ENCODE measurements at places on chromosomes 12 and 14.

DNA sequence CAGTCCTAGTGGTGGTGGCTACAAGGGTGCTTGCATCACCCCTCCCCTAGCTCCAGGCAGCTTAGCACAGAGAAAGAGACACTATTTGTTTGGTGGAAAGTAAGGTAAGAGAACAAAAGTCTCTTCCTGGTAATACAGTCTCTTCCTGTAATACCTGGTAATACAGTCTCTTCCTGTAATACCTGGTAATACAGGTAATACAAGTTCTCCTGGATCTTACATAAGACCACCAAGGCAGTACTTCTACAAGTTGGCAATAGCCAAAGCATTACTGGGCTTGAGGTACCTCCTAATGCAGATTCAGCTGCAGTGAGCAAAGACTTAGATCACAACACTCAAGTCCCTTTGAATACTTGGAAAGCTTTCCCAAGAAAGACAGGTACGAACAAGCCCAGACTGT is 77.0 kb downstream of the CATSPERB start:
- no peak for DNase-seq

DNA sequence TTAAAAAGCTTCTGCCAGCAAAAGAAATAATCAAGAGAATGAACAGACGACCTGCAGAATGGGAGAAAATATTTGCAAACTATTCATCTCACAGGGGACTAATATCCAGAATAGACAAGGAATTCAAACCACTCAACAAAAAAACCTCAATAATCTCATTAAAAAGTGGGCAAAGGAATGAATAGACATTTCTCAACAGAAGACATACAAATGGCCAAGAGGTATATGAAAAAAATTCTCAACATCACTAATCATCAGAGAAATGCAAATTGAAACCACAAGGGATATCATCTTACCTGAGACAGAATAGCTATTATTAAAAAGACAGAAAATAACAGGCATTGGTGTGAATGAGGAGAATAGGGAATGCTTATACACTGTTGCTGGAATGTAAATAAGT is 270.0 kb downstream of the DACT1 start:
- no peak for DNase-seq

DNA sequence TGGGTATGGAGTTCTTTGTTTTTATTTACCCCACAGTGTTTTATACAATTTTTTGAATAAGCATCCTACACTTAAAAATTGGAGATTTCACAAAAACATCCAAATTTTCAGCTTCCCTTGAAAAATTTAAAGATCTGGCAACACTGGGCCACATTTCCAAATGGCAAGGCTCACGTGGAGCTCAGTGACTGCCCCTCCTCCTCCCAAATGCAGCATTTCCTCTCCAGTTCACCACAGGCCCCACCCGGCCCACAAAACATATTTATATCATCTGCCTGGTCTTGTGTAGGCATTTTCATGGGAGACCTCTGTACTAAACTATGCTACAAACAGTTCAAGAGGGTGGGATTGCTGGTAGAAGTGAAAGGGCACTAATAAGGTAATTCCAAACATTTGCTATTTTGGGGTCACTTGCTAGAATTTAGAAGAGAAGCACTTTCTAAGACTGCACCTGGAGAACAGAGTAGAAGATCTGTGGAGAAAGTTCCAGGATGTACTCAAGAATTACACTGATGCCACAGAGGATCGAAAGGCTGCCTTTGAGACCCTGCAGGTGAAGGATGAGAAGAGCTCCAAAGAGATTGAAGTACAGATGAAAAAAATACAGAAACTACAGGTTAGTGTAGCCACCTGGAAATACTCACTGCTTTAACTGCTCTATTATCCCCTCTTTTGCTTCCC is 7.3 kb downstream of the FKBP11 start:
- peak; percentile 18 for DNase-seq

- DNase-seq = no peak
Measured at GRCh38 chr14:91254461-91254860, 10.0 kb upstream of the GPR68 start.

GRCh38 chr12:49323524-49324097 is 556 bp downstream of the TROAP start:
- no peak for DNase-seq

GRCh38 chr14:99393059-99393655 is 87.5 kb downstream of the SETD3 start:
- DNase-seq = peak; percentile 25

DNA sequence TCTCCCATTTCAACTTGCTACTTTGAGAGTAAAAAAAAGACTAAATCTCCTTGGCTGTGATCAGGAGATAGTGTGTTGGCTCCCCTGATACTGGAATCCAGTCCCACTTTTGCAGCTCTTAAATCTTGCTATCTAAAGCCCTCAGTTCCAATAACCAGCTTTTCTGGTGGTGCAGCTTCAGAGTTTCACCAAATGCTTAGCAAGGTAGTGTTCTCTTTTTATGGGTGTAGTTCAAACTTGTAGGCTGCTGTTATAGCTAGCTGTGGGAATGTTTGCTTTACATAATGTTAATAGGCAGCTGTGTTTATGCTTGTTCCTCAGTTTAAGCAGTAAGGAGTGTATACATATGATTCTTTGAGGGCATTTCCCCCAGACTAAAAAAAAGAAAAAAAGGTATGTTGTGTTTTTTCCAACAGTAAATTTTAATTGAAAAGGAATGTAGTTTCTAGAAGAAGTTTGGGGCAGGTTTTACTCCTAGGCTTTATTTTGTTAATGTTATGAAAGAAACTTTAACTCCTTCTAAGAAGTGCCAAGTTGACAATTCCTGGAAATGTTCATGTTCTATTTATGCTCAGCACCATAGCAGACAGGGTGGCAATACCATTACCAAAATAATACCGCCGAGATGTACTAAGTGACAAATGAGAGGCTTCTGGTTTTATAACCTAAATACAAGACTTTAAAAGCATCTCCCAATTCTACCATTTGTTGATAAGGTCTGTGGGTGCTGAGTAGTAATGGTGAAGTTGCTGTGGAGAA is 12.1 kb downstream of the CRADD start:
- DNase-seq = no peak

- no peak for DNase-seq
Measured at GRCh38 chr14:68510201-68511128, 282.4 kb downstream of the ZFP36L1 start.

GRCh38 chr12:11778713-11779685 is 129.5 kb downstream of the ETV6 start:
- DNase-seq = no peak

GRCh38 chr12:99810718-99811593 is 163.4 kb downstream of the GARIN6 start:
- DNase-seq = no peak

DNA sequence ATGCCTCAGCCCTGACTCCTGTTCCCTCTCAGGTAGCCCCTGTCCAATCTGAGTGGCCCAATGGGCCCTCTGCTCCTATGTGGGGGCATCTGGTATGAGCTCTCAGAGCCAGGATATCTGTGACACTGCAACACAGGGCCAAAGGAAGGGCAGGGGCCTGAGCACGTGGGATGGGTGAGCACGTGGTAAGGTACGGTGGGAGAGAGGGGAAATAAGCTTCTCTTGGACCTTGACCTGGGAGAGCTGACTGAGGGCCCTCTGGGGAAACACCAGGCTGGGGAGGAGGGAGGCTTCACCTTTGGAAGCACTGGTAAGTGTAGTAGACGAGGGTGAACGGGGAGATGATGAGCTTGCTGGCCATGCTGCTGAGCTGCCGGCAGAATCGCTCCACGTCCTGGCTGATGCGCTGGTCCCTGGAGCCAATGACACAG is 6.7 kb downstream of the ABCD4 start:
- DNase-seq = no peak

DNA sequence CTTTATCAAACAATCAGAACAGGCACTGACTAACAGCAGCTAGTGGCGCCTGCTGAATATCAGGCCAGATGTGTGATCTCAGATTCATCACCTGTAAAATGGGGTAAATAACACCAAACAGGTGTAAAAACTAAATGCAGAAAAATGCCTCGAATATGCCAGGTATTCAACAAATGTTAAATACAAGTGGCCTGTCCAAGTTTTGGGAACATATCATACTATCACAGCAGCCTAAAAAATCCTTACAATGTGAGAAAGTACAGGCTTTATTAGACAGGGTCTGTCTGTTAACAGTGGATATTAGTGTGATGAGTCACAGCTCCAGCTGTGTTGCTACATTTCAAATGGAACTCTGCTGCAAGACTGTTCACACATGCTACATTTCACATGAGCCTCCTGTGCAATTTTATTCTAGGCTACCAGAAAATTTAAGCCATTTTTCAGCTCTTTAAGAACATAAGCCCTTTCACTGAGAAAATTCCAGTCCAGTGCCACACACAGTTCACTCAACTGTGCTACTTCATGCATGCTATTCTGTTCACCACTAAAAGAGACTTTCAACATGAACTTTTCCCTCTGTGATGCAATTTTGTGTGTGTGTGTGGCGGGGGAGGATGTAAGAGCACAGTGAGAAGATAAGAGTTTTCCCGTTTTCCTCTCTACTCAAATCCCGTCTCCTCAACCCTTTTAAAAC is 56.7 kb downstream of the MSRB3 start:
- DNase-seq = no peak

- DNase-seq = no peak
Measured at GRCh38 chr14:49438256-49438770, 147.9 kb downstream of the RPS29 start.

GRCh38 chr14:39722547-39723273 is 290.5 kb upstream of the FBXO33 start:
- DNase-seq = no peak

- no peak for DNase-seq
Measured at GRCh38 chr12:81303935-81304334, 226.1 kb downstream of the ACSS3 start.

DNA sequence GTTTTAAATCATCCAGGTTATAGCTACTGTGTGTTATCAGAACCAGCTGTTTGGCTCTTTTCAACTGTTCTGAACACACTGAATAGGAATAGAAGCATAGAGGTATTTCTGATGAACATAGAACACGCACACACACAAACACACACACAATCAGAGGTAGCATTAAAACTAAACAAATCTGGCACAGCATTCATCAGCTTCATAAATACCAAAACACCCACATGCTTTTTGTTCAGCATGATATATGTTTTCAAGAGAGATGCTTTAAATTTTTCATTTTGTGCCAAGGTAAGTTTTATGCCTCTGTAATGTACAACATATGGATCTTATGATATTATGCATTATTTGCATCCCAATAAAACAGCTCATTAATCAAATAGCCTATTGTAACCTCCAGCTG is 208.6 kb downstream of the GALC start:
- no peak for DNase-seq

DNA sequence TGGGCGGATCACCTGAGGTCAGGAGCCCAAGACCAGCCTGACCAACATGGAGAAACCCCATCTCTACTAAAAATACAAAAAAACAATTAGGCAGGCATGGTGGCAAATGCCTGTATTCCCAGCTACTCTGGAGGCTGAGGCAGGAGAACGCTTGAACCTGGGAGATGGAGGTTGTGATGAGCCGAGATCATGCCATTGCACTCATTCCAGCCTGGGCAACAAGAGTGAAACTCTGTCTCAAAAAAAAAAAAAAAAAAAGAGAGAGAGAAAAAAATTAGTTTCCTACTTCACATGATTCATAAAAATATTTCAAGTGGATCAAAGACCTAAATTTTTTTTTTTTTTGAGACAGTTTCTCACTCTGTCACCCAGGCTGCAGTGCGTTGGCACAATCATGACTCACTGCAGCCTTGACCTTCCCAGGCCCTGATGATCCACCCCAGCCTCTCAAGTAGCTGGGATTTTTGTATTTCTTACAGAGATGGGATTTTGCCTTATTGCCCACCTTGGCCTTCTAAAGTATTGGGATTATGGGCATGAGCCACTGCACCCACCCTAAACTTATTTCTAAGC is 24.9 kb downstream of the FCF1 start:
- DNase-seq = no peak

DNA sequence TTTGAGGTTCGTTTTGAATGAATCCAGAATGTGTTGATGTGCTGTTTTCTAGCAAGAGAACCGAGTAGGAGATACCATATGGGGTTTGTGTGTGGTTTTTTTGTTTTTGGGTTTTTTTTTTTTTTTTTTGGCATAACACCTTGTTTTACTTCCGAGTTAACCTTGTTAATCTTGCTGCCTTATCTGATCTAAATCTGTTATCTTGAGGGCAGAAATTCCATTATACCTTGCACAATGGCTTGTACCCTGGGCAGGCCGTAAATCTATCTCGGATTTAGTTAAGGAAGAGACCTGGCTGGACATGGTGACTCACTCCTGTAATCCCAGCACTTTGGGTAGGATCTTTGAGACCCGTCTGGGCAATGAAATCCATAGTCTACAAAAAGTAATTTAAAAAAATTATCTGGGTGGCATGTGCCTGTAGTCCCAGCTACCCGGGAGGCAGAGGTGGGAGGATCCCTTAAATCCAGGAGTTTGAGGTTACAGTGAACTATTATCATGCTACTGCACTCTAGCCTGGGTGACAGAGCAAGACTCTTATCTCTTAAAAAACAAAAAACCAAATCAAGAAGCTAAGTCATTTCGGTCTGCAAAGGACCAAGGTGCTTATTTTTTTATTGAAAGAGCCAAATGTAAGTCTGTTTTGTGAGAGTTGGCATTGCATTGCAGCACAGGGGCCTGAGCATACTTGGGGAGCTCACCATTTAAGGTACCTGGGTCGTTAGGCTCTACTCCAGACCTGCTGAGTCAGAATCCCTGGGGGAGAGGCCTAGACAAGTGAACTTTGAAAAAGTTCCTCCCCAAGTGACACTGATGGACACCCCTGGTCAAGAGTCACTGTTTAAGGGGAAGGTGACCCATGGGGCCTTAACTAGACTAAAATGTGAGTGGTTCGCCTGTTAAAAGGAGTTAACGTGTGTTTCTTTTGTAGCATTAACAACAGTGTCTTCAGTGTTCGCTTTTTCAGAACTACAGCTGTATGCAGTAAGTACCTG is 6.7 kb downstream of the DLST start:
- no peak for DNase-seq

DNA sequence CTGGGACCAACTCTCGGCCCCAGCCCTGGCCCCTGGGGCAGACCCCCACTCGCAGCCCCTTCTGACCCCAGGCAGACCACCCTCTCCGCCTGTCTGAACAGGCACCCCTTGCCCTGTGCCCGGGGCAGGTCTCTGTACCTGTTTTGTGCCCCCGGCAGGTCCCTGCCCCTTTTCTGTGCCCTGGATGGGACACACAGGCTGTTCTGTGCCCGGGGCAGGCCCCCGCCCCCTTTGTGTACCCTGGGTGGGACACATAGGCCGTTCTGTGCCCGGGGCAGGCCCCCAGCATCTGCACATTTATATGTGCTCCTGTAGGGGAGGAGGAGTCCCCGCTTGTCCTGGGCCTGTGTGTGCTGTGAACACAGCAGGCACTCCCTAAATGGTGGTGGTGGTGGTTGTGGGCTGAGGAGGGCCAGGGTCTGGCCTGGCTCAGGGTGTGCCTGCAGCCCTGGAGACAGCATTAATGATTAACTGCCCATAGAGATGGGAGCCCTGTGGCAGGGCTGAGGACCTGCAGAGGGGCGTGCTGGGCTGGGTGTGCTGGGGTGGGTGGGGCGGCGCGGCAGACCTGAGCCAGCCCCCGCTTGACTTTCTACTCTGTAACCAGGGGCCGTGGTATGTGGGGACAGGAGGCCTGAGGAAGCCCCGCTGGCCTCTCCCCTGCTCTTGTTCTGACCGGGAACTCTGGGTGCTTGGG is 3.7 kb downstream of the FBRSL1 start:
- DNase-seq = no peak
